ENCODE measurements at places on chromosomes 4 and X. TPM values are rescaled to one million over a fixed set of nuclear protein-coding genes. Genes with fewer than 3 reads are reported as not detected.

DNA sequence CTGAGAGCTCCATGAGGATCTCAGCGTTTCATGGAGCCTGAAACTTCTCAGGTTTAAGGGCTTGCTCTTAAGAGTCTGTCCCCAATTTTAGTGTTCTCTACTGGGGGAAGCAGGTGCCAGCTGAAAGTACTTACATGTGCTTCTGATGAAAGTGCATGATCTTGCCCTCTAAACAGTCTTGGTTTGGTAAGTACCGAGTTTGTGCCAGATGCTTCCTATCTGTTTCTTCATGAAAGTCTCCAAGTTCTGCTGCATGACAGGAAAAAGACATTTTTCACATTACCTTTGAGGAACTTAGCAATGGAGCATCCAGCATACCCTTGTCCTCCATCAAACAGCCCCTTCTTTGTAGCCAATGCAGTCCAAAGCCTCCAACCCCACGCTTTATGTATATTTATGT lies 42.0 kb downstream of the FRMD7 start:
- no peak for DNase-seq

DNA sequence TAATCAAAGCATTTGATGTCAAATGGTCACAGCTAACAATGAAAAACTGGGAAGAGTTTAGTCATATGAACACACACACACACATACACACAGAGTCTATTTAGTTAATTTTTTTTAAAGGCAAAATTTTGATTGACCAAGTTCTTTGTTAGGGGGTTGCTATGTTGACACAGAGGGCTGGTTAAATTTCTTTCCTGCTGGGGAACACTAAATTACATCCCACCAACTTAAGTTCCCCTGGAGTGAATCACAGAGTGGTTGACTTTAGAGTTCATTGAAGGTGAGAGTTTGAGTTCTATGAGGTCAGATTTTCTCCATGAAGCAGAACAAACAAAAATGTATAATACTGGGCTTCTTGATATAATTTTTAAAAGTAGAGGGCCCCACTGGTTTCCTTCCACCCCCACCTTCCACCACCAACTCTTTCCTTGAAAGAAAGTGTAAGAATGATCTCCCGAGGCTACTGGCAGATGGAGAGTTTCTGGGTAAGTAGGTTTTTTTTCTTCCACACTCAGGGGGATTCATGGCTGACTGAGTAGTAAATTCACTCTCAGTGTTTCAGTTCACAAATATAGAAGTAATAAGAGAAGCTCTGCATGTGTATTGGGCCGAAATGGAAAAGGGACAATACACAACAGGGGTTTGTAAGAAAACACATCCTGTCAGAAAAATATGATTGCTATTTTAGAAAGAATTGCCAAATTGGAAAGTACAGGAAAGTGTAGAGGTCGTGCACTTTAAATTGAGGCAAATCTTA lies 917.0 kb upstream of the LCORL start:
- DNase-seq: peak; percentile 2

DNA sequence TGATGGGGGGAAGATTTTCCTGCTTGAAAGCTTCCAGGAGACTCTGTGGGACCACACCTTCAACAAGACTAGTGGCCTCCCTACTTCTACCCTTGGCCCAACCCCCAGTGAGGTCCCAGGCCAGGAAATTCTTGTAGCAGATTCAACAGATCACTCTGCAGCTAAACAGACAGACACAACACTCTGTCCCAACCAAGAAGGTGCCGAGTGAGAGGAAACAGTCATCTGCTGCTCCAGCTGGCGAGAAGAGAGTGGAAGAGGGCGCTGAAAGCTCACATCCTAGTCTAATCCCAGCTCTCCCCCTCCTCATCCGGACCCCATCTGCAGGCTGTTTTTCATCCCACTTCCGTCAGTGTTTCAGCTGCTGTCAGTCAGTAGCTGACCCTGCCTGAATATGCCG lies 63.4 kb downstream of the CHRDL1 start:
- DNase-seq: peak; percentile 80

DNA sequence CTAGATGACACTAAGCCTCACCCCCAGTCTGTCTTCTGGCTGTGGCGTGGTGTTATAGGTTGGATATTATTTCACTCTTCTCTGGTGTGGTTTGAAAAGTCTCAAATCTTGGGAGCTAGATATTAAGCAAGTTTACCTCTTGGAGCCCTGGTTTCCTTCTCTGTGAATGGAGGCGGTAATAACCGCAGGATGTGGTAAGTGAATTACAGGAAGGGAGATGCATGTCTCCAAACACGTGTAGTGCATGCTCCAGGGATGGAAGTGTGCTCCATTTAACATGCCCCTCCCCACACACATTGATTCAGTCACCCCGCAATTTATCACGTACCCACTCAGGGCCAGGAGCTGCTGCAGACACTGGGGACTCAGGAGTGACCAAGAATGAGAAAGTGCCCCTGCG lies 4.9 kb downstream of the ZNF275 start:
- no peak for DNase-seq

DNA sequence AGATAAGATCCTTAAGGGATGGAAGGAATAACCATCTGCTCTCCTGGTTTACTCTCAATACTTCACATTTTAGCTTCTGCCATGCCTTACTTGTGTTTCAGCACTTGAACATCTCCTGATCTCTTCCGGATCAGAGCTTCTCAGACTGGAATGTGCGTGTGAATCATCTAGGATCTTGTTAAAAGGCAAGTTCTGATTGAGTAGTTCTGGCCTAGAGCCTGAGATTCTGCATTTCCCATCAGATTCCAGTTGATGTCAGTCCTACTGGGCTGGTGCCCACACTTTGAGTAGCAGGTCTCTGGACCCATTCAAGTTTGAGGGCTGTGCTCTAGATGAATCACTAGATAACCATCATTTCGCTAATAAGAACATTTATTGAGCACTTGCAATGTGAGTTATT lies 20.0 kb downstream of the NDP start:
- DNase-seq: no peak

- DNase-seq: no peak
Measured at GRCh38 chrX:39196192-39197102, 395.2 kb downstream of the MID1IP1 start.

DNA sequence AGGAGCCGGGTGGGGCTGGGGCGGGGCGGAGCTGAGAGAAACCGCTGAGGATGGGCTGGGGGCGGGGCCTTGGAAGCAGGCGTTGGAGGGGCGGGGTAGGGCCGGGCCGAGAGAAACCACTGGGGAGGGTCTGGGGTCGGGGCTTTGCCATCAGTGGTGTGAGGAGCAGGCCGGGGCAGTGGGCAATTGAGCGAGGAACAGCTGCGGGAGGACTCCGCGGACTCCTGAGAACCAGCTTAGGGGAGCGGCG lies 1.3 kb upstream of the EOLA2 start:
- no peak for DNase-seq

- no peak for DNase-seq
Measured at GRCh38 chr4:142347241-142347640, 498.9 kb downstream of the INPP4B start.

GRCh38 chr4:21090094-21090666 lies 389.9 kb downstream of the PACRGL start:
- DNase-seq: no peak

- DNase-seq: no peak
Measured at GRCh38 chrX:42495139-42495538, 282.8 kb downstream of the PPP1R2C start.

- no peak for DNase-seq
Measured at GRCh38 chr4:707929-708630, 2.4 kb downstream of the PCGF3 start.

GRCh38 chr4:122681568-122681967 lies 50.9 kb upstream of the BBS12 start:
- DNase-seq: no peak

DNA sequence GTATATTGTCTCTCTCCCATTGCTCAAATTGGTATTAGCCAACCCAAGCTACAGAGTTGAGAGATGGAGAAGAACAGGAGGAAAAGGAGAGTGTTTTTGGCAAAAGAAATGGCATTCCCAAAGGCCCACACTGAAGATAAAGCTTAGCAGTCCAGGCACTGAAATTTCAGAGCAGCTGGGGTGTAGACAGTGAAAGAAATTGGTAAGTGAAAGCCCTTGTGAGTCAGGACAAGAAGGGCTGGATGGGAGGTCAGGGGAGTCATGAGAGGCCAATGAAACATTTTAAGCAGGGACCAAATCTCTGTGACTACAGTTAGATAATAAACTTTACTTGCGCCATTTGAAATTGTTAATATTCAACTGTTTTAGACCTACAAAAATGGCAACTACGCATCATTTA lies 177.7 kb downstream of the ADAMTS3 start:
- no peak for DNase-seq

DNA sequence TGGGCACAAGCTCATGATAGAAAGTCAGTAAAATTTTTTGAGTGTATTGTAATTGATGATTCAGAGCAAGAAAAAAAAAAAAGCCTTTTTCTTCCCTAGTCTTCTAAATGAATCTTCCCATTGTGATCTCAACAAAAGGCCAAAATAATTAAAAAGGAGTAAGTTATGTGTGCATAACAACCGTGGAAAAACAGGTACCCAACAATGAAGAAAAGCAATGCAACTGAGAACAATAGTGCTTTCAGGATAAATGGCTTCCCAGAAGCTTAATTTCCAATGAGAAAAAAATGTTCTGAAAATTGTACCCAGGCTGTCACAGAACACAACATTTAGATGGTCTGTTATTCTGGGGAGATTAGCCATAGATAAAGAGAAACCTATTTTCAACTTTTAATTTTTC lies 399.0 kb upstream of the AGA start:
- no peak for DNase-seq

GRCh38 chr4:113537628-113538027 lies 223.9 kb downstream of the CAMK2D start:
- DNase-seq: peak; percentile 36

GRCh38 chr4:74307170-74307569 lies 1.1 kb upstream of the EPGN start:
- no peak for DNase-seq

- DNase-seq: no peak
Measured at GRCh38 chrX:15087747-15088146, 182.1 kb downstream of the ASB9 start.

DNA sequence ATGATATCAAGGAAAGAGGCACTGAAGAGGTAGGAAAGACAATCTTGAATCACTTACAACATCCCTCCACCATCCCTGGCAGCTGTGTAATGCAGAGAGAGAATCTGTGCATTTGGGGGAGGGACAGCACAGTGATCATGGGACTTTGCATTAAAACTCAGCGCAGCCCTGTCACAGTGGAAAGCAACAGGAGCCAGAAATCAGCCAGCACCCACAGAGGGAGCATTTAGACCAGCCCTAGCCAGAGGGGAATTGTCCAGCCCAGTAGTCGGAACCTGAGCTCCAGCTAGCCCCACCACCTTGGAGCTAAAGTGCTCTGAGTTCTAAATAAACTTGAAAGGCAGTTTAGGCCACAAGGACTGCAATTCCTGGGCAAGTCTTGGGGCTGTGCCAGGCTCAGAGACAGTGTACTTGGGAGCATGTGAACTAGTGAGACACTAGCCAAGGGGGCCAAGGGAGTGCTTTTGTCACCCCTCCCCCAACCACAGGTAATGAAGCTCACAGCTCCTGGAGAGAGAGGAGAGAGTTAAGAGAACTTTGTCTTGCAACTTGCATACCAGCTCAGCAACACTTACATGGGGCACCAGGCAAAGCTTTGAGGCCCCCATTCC lies 83.9 kb upstream of the FAM241A start:
- DNase-seq: no peak

GRCh38 chr4:99625369-99625768 lies 32.3 kb downstream of the C4orf54 start:
- no peak for DNase-seq

The DDX53 gene
- total RNA-seq: not detected

The GATA1 gene
- total RNA-seq: 0.39 TPM

The SLC2A9 gene
- 3.9 TPM for total RNA-seq

The ARHGAP24 gene
- 40.5 TPM for total RNA-seq

The CENPVL2 gene
- total RNA-seq: 0.83 TPM
